ENCODE measurements at places on chromosomes 12 and 14. TPM values are rescaled to one million over a fixed set of nuclear protein-coding genes. Genes with fewer than 3 reads are reported as not detected.

GRCh38 chr12:26798023-26798422 is 35.0 kb downstream of the ITPR2 start:
- H3K4me3 ChIP-seq, result no peak overlapping the region
- H3K27me3 ChIP-seq, result no peaks in the 10 kb centered on the region
- H3K36me3 ChIP-seq, result no peaks in the 10 kb centered on the region
- H3K4me1 ChIP-seq, result peaks cover 4% of the 10 kb centered on the region
- H3K27ac ChIP-seq, result no peak overlapping the region
- no peak for DNase-seq

Gene SLC2A3
- polyA plus RNA-seq, result 6.3 TPM

DNA sequence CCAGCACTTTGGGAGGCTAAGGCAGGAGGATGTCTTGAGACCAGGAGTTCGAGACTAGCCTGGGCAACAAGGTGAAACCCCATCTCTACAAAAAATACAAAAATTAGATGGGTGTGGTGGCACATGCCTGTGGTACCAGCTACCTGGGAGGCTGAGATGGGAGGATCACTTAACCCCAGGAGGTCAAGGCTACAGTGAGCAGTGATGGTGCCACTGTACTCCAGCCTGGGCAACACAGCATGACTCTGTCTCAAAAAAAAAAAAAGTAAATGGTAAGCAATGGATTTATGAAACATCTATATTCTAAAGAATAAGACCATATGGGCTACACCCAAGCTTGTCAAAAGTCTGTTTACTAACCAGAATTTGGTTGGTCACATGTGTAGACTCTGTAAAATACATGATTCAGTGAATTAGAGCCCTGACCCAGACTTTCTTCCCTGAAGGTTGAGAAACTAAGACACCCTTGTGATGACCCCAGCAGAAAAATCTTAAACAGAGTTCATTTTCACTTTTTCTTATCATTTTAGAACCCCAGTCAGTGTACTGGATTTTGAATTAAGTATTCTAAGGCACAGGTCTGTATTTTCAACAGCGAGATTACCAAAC is 12.1 kb downstream of the FGD6 start:
- H3K4me1 ChIP-seq, result peaks cover 3% of the 10 kb centered on the region
- DNase-seq, result no peak
- H3K27ac ChIP-seq, result peak overlapping the region; percentile 32
- no peaks in the 10 kb centered on the region for H3K36me3 ChIP-seq
- no peaks in the 10 kb centered on the region for H3K27me3 ChIP-seq

Gene SIX4
- 0.33 TPM for polyA plus RNA-seq

- H3K27me3 ChIP-seq, result no peaks in the 10 kb centered on the region
- no peaks in the 10 kb centered on the region for H3K36me3 ChIP-seq
- H3K27ac ChIP-seq, result no peak overlapping the region
- no peak overlapping the region for H3K4me3 ChIP-seq
- no peak for DNase-seq
Observed at GRCh38 chr12:92210071-92210470, 64.4 kb upstream of the BTG1 start.

DNA sequence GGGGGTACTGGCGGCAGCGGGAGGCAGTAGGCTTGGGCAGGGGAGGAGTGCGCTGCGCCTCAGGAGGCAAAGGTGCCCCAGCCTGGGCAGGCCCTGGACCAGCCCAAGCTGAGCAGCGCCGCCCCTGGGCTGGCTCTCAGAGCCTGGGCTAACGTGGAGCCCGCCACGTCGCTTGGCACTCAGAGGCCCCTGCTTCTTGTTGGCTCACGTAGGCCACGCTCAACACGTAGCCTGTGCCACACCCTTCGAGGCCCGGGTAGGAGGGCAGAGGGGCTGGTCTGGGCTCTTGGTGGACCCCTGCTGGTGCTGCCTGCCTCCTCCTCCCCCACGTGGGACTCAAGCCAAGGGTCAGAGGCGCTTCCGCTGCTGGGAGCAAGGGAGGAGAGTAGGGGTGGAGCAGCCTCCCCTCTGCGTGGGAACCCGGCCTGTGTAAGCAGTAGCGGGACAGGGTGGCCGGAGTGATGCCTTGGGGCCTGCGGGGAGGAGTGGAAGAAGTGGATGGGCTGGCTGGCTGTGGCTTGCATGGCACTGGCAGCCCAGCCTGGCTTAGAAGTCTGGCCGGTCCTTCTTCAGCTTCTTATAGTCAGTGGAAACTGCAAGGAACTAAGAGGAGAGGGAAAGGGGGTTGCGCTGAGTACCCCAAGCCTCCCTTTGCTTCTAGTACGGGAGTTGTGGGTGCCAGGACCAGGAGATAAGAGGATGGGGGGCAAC is 5.7 kb downstream of the SHMT2 start:
- no peak overlapping the region for H3K4me3 ChIP-seq
- peaks cover 25% of the 10 kb centered on the region for H3K36me3 ChIP-seq

- no peak overlapping the region for H3K4me3 ChIP-seq
- H3K27ac ChIP-seq, result no peak overlapping the region
- no peaks in the 10 kb centered on the region for H3K27me3 ChIP-seq
- no peak for DNase-seq
- H3K36me3 ChIP-seq, result no peaks in the 10 kb centered on the region
- no peaks in the 10 kb centered on the region for H3K4me1 ChIP-seq
Observed at GRCh38 chr12:6181583-6182278, 18.5 kb upstream of the CD9 start.

DNA sequence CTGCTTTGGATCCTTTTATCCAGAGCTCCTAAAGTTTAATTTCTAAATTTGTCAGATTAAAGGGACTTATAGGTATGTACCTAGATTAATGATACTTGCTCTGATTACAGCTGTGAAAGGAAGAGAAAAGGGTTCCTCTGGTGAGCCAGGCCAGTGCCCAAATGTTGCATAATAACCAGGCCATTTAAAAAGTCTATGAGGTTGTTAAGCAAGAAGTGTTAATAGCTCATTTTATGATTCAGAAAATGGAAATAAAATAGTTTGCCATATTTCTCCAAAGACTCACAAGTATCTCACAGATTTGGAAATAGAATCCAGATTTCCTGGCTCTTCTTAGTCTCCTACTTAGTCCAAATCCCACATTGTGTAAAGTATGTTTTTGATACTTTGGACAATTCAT is 67.6 kb downstream of the SLC38A6 start:
- H3K4me3 ChIP-seq, result no peak overlapping the region
- H3K4me1 ChIP-seq, result no peaks in the 10 kb centered on the region
- no peaks in the 10 kb centered on the region for H3K36me3 ChIP-seq
- H3K27me3 ChIP-seq, result no peaks in the 10 kb centered on the region

Gene IAPP
- polyA plus RNA-seq, result 121 TPM

DNA sequence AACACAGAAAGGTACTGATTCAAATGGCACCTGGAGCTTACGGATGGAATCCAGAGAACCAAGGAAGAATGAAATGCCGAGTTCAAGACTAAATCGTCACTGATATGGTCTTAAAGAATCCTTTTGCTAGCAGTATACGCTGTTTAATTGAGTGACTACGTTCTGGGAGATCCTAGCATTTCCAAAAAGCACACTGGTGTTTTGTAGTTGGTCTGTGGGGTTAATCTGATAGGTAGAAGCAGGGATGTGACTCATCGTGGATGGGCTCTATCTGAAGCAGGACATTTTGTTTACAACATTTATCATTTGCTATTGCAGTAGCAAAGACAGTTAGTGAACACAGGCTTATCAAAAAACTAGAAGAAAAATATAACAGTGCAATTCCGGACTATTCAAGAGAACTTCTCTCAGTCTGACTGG is 169.2 kb upstream of the HMGA2 start:
- no peaks in the 10 kb centered on the region for H3K27me3 ChIP-seq
- no peak overlapping the region for H3K4me3 ChIP-seq
- no peak overlapping the region for H3K27ac ChIP-seq
- H3K36me3 ChIP-seq, result no peaks in the 10 kb centered on the region
- H3K4me1 ChIP-seq, result no peaks in the 10 kb centered on the region
- no peak for DNase-seq

- no peaks in the 10 kb centered on the region for H3K27me3 ChIP-seq
- no peak for DNase-seq
- no peak overlapping the region for H3K4me3 ChIP-seq
- H3K4me1 ChIP-seq, result no peaks in the 10 kb centered on the region
- H3K36me3 ChIP-seq, result no peaks in the 10 kb centered on the region
Observed at GRCh38 chr14:45204241-45204640, 48.8 kb downstream of the MIS18BP1 start.

DNA sequence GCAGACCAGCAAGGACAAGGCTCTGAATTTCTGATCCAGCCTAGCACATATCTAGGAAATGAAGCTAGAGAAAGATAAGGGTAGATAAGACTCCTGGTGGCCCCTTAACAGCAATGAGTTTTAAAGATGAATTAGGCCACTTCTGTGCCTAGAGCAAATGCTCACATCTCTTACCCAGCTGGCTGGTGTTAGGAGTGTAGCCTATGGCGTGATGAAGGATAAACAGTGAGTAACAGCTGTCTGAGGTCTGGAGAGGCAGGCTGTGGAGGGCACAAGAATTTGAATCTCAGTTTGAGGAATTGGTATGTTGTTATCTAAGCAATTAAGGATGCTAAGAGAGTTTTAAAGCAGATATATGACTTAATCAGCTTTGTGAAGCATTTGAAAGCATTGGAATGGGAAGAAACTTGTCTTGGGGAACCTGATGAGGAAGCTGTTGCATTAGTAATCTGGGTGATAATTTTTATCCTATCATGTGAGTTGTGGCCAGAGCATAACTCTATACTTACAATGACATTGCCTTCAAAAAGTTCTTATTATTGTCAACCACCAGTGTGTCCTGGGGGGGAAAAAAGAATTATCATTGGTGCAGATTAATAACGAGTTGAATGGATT is 161.8 kb downstream of the SRGAP1 start:
- no peaks in the 10 kb centered on the region for H3K4me1 ChIP-seq
- no peaks in the 10 kb centered on the region for H3K27me3 ChIP-seq
- H3K27ac ChIP-seq, result no peak overlapping the region
- DNase-seq, result no peak
- H3K4me3 ChIP-seq, result no peak overlapping the region

Gene VRK1
- 3.0 TPM for polyA plus RNA-seq

GRCh38 chr12:53065470-53065869 is 13.7 kb downstream of the SPRYD3 start:
- H3K27ac ChIP-seq, result no peak overlapping the region
- H3K4me3 ChIP-seq, result no peak overlapping the region
- peaks cover 21% of the 10 kb centered on the region for H3K4me1 ChIP-seq
- no peak for DNase-seq
- H3K27me3 ChIP-seq, result no peaks in the 10 kb centered on the region

DNA sequence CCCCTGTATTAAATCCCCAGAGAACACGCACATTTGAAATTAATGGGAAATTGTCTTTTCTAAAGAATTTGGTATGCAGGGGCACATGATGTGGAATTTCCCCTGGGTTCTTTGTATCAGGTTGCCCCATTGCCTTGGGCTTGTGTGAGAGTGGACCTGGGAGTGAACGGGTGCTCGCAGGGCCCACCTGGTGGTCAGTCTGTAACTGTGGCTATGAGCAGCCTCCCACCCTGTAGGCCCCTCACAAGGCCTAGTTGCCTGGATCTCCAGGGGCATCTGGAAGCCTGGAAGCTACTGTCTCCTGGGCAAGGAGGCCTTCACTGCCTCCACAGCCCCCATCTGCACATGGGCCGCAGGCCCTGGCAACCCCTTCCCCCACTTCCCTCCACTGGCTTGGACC is 96.7 kb downstream of the SLC25A47 start:
- H3K4me3 ChIP-seq, result no peak overlapping the region
- no peak for DNase-seq
- no peaks in the 10 kb centered on the region for H3K4me1 ChIP-seq
- no peaks in the 10 kb centered on the region for H3K27me3 ChIP-seq
- H3K36me3 ChIP-seq, result no peaks in the 10 kb centered on the region

- H3K4me1 ChIP-seq, result no peaks in the 10 kb centered on the region
- DNase-seq, result no peak
- no peaks in the 10 kb centered on the region for H3K27me3 ChIP-seq
Observed at GRCh38 chr12:115004470-115005146, 320.6 kb upstream of the TBX3 start.

DNA sequence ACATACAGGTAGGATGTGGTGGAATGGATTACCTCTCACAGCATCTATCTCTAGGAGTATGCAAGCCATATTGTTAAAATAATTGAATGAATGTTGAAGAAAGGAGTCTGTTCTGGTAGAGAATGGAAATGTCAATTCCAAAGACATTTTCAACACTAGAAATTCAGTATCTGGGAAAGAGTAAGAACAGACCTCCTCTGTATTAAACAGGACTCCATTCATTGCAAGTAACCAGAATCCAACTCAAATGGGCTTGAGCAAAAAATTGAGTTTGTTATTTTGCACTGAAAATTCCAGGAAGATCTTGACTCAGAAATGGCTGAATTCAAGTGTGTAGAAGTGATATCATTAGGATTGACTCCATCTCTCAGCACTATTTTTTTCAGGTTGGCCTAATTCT is 168.1 kb downstream of the C12orf42 start:
- H3K27ac ChIP-seq, result no peak overlapping the region
- H3K4me3 ChIP-seq, result no peak overlapping the region
- no peak for DNase-seq
- no peaks in the 10 kb centered on the region for H3K27me3 ChIP-seq
- H3K4me1 ChIP-seq, result no peaks in the 10 kb centered on the region

- H3K4me1 ChIP-seq, result no peaks in the 10 kb centered on the region
- H3K36me3 ChIP-seq, result no peaks in the 10 kb centered on the region
- H3K27me3 ChIP-seq, result no peaks in the 10 kb centered on the region
- no peak overlapping the region for H3K27ac ChIP-seq
- H3K4me3 ChIP-seq, result no peak overlapping the region
Observed at GRCh38 chr14:90487031-90487430, 90.2 kb downstream of the CALM1 start.

Gene APOF
- 0.05 TPM for polyA plus RNA-seq

DNA sequence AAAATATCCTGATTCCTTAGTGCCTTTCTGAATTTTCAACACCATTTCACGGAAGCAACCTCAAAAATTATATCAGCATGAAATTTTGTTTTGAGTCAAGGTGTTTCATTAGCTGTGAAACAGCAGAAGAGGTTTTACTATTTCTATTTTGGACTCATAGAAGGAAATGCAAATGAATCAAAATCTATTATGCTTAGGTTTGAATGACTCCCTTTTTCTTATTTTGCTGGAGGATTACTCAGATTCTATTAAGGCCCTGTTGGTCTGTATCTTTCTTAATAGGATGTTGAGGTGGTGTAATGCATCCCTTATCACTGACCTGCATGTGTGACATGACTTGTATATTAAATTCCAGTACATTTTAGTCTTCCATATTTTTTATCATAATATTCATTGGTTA is 165.8 kb downstream of the TMTC2 start:
- no peaks in the 10 kb centered on the region for H3K36me3 ChIP-seq
- no peak overlapping the region for H3K27ac ChIP-seq
- H3K4me1 ChIP-seq, result no peaks in the 10 kb centered on the region
- no peak overlapping the region for H3K4me3 ChIP-seq
- no peaks in the 10 kb centered on the region for H3K27me3 ChIP-seq
- DNase-seq, result no peak

DNA sequence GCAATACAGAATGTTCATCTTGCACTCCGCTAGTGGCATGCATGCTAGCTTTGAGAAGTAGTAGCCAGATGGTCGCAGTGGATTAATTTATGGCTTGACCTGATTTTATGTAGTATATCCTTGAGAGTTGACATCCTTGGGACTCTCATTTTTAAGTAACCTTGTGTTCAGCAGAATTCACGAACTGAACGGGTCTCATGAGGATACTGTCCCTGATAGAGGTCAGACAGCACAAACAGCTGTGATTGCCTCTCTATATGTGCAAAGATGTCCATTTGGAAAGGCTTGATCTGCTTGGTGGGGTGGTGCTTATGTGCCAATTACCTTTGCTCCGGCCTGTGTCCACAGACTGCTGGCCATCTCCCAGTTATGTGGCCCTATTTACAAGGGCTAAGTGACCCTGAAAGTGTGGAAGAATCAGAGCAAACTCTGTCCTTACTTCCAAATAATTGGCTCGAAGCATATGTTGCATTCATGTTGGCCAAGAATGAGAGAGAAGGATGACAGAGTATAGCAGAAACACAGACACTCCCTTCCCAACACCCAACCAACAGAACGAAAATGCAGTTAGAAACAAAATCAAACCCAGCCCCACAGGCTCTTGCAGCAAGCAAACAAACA is 167.1 kb downstream of the CRADD start:
- DNase-seq, result no peak
- no peak overlapping the region for H3K4me3 ChIP-seq
- H3K27me3 ChIP-seq, result no peaks in the 10 kb centered on the region
- H3K36me3 ChIP-seq, result no peaks in the 10 kb centered on the region

All from pancreas (tissue), 10 donors.